Effector CD8-positive, alpha-beta T cell (primary cell): ENCODE measurements at places on chromosomes 1 and 21.

- no peak for DNase-seq
Measured at GRCh38 chr21:28704746-28705145, 287.9 kb downstream of the LTN1 start.

DNA sequence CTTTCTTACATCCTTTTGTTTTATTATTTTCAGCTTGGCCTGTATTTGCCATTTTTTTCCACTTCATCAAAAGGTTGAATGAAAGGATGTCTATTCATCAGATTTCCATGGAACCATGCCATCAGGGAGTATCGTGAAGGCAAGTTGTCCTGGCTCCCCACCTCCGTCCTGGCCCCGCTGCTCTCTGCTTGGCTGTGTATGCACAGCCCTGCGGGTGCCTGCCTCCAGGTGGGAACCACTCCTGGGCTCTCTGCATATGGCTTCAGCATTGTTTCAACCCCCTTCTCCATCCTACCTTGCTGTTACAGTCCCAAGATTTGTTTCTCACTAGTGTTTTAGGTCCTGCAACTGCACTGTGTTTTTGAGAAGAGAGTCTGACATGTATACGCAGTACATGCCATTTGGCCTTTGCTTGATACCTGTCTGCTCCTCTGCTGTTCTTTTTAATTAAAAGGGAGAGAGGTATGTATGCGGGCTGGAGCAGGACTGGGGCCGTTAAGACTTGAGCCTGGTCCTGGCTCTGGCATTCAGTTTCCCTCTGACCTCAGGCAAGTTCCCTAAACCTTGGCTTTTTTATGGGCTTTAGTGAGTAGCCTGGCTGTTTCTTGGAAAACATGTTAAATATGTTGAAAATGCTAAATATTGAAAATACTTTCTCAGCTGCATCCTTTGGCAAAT, 69.9 kb upstream of the GCLM start:
- no peak for DNase-seq

- no peak for DNase-seq
Measured at GRCh38 chr1:152110860-152111514, 4.3 kb downstream of the TCHH start.

DNA sequence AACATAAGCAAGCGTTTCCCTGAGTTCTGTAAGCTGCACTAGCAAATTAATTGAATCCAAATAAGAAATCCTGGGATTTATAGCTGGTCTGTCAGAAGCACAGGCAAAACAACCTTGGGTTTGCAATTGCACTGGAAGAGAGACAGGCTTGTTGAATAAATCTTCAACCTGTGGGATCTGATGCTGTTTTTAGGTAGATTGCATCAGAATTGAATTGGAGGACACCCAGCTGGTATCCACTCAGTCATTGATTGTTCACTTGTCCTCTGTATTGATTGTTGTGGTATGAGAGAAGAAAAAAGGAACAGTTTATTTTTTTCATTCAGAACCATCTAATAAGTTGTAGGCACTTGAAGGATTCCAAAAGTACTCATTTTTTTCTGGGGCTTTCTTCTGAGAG, 497.4 kb downstream of the SIPA1L2 start:
- DNase-seq = no peak

DNA sequence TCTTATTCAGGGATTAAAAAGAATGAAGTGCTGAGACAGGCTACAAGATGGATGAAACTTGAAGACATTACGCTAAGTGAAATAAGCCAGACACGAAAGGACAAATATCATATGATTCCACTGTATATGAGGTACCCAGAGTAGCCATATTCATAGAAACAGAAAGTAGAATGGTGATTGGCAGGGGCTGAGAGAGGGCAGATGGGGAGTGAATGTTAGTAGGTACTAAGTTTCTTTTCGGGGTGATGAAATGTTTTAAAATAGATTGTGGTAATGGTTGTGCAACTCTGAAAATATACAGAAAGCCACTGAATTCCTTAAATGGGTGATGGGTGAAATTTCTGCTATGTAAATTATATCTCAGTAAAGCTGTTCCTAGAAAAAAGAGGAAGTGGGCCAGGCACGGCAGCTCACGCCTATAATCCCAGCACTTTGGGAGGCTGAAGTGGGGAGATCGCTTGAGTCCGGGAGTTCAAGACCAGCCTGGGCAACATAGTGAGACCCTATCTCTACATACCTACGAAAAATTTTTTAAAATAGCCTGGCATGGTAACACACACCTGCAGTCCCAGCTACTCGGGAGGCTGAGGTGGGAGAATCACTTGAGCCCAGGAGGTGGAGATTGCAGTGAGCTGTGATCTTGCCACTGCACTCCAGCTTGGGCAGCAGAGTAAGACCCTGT, 15.9 kb downstream of the SLC27A3 start:
- no peak for DNase-seq

DNA sequence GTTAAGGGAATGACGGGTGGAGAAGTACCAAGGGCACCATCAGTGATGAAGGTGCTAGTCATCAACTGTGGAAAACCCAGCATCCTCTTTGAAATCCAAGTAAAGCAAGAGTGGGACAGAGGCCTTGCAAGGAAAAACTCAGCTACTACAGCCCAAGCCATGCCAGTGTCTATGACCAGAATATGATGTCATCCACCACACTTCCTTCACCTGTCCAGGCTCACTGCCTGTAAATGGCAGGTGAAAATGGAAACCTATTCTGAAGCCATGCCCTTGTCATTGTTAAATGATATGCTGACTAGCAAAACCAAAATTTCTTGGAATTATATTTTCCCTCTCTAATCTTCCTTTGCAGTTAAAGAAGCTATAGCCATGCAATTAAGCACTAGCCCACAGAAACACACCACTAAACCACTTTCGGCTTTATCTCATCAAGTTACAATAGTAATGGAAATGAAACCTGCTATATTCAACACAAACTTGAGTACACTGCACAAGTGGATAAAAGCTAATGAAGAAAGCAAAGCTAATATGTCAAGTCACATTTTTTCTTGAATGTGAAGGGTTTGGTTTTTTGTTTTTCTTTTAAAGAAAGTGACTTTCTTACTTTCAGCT, 96.3 kb upstream of the RALGPS2 start:
- DNase-seq = no peak

- no peak for DNase-seq
Measured at GRCh38 chr1:6426972-6427350, 2.4 kb downstream of the ESPN start.

GRCh38 chr1:226052061-226052460, 10.5 kb upstream of the H3-3A start:
- DNase-seq = no peak

DNA sequence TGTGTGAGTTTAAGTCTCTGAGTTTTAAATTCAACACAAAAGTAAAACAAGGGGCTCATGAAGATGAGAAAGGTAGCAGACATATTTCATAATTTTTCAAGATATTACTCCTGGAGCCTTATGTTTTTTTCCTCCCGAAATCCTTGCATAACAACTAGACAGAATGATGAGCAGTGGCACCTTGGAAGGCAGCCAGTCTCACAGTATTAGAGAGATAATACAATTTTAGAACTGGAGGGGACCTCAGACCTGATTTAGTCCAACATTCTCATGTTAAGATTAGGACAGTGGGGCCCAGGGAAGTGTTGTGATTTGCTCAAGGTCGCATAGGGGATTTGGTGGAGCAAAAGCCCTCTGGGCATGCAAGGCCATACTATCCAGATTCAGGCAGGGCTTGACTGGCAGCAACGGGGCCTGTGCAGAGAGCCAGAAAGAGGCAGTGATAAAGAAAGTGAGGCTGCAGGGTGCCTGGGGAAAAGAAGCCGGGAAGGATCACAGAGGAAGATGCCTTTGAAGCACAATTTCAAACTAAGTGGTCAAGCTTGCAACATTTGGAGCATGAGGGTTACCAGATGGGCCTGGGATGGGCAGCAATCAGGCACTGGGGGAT, 31.4 kb upstream of the BCL9 start:
- DNase-seq = no peak

GRCh38 chr1:58818976-58819375, 35.1 kb upstream of the JUN start:
- DNase-seq = no peak

- DNase-seq = no peak
Measured at GRCh38 chr1:27885114-27885528, 12.8 kb downstream of the THEMIS2 start.

DNA sequence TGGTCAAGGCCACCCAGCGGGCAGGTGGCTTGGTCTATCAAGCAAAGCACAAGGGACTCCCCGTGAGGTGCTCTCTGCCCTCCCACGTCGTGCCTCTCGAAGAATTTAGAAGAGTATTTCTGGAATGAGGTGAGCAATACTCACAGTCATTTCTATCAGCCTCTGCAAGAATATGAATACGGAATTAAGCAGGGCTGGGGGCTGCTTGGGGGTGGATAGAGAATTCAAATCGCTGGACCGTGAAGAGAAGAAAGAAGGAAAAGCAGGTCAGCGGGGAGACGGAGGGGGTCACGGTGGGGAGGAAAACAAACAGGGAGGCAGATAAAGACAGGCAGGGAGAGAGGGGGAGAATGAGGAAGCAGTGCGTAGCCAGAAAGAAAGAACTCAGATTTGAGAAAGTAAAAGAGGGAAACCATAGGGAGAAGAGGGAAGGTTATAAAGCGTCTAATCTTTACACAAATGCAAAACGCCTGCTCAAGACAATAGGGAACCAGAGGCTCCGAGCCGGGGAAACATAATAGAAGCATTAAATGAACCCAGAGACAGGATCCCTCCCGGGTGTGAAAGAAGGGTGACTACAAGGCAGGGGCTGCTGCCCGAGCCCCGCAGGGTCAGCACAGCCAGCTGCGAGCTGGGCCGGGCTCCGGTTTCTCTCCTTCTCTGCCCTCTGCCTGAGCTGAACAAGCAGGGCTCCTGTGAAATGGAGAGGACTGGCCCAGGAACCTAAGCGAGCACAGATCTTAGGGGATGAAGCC, 2.1 kb upstream of the EDN2 start:
- no peak for DNase-seq

- DNase-seq = no peak
Measured at GRCh38 chr1:3186526-3186921, 117.5 kb downstream of the PRDM16 start.

GRCh38 chr1:100323419-100324106, 28.7 kb upstream of the CDC14A start:
- DNase-seq = no peak

DNA sequence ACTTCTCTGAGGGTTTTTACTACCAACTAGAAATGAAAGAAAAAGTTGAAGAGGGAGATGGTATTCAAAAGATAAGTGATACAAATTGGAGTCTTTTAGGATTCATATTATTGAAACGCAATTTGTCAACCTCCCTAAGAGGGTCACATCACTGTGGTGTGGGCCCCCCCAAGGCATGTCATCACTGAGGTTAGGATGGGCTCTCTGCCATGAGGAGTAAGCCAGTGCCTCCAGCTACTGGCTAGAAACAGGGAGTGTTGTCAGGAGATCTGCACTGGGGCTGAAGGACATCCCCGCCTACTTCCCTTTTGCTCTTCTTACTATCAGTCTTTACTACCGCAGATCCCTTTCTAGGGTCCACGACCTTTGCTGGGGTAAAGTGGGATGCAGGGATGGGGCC, 25.9 kb downstream of the ITSN1 start:
- no peak for DNase-seq

DNA sequence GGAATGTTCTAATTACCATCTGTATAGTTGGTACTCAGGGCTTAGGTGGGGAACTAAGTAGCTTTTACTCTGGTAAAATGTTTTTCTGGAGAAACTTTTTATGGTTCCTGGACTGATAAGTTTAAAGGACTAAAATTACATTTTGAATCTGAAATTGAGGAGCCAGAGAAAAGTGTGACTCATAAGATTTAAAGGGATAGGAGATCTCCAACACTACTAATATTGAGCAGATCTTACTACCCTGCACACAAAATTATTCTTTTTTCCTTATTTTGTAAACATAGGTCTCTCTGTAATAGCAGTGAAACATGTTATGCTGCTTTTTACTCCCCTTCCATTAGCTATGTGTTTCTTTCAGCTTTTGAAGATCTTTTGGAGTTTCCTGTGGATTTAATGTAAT, 32.5 kb downstream of the MTF2 start:
- no peak for DNase-seq

GRCh38 chr1:29474274-29475244, 238.2 kb downstream of the PTPRU start:
- no peak for DNase-seq
